ENCODE measurements at places on chromosomes 7 and 10. TPM values are rescaled to one million over a fixed set of nuclear protein-coding genes. Genes with fewer than 3 reads are reported as not detected.

- DNase-seq: no peak
Observed at GRCh38 chr7:34759477-34760125, 101.6 kb downstream of the NPSR1 start.

The PPP1R3C gene
- 236 TPM for total RNA-seq

The ACTL6B gene
- total RNA-seq: not detected

The C10orf105 gene
- total RNA-seq: 0.05 TPM

DNA sequence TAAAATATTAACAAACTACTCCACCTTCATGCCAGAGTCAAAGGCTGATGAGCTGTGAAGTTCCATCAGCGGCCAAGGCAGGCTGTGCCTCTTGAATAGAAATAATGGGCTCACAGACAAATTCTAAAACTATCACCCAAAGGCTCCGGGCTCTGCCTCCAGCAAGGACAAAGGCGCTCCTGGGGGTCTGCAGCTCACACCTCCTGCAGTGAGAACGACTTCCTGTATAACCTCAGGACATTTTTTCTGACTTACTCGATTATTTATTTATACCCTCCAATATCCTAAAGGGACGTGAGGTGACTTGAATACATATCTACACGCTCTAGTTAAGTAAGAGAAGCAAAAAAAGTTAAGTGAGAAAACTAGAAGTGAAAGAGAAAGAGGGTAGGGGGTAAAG lies 500.7 kb downstream of the CCSER2 start:
- DNase-seq: no peak

The OGDHL gene
- 4.5 TPM for total RNA-seq

DNA sequence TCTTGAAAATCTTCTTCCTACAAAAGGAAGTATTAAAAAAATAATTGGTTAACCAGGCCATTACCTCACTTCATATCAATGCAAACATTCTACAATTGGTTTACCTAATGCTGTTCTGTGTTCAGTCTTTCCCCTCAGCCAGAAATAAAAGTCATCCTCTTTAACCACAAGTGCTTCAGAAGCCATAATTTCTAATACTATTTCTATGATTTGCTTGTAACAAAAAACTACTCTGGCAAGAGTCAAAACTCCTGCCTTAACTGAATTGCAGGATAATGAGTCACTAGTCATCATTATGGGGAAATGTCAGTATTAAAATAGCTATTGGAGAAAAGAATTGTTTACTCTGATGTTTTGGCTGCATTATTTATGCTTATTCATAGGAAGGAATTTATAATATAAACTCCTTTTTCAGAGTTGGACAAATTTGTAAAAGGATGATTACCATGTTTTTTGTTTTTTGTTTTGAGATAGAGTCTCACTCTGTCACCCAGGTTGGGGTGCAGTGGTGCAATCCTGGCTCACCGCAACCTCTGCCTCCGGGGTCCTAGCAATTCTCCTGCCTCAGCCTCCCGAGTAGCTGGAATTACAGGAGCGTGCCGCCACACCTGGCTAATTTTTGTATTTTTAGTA lies 55.5 kb upstream of the ODAD2 start:
- no peak for DNase-seq

Measured in left ventricle myocardium inferior (tissue), 1 donor.